NCI-H2081 (cell line): ENCODE measurements at places on chromosomes 3 and 15.

- DNase-seq, result no peak
Observed at GRCh38 chr3:13846716-13847570, 32.9 kb downstream of the WNT7A start.

DNA sequence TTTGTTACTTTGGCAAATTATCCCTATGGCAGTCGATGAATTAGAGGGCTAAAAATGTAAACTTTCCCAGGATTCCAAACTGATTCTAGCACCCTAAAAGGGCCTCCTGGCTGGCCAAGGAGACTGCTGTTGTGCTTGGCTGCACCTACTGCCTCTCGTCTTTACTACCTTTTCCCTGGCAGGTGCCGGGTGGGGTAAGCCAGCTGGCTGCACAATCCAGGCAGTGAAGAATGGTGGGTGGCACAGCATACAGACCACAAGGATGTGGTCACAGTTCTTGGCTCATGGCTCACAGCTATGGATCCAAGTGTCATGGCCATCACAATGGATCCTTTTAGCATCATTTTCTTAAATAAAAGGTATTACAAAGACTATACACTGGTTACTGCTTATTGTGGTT is 20.7 kb upstream of the SLC25A26 start:
- DNase-seq, result no peak

- no peak for DNase-seq
Observed at GRCh38 chr15:78837543-78837942, 26.3 kb upstream of the ADAMTS7 start.

- DNase-seq, result peak; percentile 21
Observed at GRCh38 chr15:52288051-52288942, 7.3 kb downstream of the MYO5C start.

DNA sequence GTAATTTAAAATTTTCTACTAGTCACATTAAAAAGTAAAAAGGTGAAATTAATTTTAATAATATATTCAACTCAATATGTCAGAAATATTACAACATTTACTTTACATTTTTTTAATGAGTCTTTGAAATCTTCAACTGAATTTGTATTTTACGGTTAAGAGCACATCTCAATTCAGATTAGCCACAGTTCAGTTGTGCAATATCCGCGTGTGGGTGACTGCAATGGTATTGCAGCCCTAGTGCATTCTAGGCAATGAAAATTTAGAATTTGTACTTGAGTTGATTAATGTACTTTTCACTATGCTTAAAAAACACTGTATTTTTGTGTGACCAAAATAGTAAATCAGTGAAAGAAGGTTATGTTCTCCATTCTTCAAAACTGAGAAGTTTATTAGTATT is 57.3 kb downstream of the CEP63 start:
- no peak for DNase-seq

DNA sequence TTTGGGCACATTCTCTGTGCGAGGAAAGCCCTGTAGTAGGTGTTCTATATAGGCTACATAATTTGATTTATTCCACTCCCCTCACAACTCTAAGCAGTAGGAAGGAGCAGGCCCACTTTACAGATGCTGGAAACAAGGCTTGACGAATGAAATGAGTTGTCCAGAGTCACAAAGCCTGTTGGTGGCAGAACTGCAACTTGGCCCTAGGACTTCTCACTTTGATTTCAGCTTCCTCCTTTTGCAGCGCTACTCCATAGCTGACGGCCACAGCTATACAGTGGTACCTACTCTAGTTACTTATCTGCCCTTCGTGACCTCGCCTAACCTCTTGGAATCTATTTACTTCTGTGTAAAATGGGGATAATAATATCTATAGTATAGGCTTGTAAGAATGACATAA is 2.5 kb upstream of the IRAK2 start:
- DNase-seq, result no peak

- DNase-seq, result no peak
Observed at GRCh38 chr15:61034678-61035291, 194.3 kb downstream of the RORA start.

GRCh38 chr3:94928921-94929320 is 866.1 kb downstream of the NSUN3 start:
- DNase-seq, result no peak

DNA sequence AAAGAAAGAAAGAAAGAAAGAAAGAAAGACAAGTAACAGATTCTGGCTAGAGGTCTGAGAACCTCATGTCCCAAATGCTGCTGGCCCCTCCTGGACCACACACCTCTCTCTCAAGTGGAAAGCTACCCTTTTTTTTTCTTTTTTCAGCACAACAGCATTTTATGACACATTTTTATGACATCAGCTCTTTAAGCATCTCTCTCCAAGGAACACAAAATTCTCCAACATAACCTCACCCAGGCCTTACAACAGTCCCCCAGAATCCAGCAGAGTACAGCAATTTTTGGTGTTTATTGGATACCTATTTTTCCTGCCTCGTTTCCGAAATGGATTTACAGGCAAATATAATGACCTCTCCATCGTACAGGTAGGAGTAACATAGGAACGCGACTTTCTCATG is 11.2 kb upstream of the NTRK3 start:
- DNase-seq, result no peak

GRCh38 chr3:31106912-31107311 is 212.5 kb upstream of the GADL1 start:
- no peak for DNase-seq

GRCh38 chr3:162134571-162134970 is 638.0 kb downstream of the OTOL1 start:
- no peak for DNase-seq

DNA sequence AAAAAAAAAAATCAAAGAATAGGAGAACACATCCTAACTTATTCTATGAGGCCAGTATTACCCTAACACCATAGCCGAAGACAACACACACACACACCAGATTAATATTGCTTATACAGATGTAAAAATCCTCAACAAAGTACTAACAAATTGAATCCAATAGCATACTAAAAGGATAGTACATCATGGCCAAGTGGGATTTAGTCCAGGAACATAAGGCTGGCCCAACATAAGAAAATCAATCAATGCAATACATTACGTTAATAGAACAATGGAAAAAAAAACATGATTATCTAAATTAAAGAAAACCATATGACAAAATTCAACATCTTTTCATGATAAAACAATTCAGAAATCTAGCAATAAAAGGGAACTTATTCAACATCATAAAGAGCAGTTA is 79.1 kb downstream of the ADAMTS9 start:
- DNase-seq, result no peak

DNA sequence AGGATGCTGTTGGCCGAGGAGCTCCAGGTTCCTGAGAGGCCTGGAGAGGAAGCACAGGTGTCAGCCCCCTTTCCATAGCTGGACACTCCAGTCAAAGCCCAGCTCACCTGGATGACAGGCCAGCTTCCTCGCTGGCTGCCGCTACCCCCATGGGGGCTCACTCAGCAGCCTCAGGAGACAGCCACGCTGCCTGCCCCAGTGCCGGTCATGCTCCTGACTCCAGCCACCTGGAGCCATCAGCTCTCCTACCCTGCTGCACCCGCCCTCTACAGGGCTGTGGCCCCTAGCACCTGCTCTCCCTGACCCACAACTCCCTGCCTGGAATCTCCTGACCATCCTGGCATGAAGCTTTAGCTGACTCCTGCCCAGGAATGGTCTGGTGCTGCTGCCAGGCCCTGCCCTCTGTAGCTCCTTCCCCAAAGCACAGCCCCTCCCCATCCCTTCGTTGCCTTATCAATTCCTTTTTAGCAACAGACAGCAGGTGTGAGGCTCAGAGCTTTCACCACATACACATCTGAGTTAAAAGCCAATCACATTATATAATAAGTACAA is 94.2 kb downstream of the NUP210 start:
- DNase-seq, result peak; percentile 93

GRCh38 chr3:117010318-117010717 is 300.7 kb downstream of the TUSC7 start:
- DNase-seq, result no peak

DNA sequence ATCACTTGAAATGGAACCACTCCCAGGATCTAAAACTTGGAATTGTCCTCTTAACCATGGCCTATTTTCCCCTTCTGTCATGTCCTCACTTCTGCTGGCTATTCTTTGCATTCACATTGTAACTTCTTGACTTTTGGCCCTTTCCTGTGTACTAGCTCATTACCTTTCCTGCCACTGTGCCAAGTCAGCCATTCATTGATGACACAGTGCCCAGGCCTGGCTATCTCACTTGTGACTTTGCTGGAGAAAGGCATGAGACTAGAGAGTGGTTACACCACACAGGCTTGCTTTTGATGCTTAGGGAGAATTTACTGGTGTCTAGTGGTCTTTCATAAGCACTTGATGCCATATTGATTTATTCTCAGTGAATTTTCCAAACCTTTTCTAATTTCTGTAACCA is 101.1 kb downstream of the NR1D2 start:
- no peak for DNase-seq

DNA sequence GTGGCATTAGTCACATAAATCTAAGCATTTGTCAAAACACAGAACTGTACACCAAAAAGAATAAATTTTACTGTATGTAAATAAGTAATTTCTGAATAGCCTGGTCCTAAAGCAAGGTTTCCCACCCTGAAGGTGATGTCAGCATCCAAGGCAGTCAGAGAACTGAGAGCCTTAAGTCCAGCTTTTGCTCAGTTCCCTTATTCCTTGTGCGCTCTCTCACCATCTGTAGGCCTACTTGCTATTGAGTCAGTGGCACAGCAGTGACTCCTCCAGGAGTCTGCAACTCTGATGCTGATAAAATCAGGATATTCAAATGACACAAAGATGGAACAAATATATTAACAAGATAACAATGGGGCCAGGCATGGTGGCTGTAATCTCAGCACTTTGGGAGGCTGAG is 22.3 kb downstream of the VPS39 start:
- no peak for DNase-seq

DNA sequence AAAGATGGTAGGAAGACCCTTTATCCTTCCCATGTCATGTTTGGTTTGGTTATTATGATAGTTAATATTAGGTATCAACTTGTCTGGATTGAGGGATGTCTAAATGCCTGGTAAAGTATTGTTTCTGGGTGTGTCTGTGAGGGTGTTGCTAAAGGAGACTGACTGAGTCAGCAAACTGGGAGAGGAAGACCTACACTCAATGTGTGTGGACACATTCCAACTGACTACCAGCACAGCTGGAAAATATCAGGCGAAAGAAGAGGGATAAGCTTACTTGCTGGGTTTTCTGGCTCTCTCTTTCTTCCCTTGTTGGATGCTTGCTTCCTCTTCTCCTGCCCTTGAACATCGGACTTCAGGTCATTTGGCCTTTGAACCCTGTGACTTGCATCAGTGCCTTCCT is 1227.6 kb upstream of the EPHA6 start:
- no peak for DNase-seq

DNA sequence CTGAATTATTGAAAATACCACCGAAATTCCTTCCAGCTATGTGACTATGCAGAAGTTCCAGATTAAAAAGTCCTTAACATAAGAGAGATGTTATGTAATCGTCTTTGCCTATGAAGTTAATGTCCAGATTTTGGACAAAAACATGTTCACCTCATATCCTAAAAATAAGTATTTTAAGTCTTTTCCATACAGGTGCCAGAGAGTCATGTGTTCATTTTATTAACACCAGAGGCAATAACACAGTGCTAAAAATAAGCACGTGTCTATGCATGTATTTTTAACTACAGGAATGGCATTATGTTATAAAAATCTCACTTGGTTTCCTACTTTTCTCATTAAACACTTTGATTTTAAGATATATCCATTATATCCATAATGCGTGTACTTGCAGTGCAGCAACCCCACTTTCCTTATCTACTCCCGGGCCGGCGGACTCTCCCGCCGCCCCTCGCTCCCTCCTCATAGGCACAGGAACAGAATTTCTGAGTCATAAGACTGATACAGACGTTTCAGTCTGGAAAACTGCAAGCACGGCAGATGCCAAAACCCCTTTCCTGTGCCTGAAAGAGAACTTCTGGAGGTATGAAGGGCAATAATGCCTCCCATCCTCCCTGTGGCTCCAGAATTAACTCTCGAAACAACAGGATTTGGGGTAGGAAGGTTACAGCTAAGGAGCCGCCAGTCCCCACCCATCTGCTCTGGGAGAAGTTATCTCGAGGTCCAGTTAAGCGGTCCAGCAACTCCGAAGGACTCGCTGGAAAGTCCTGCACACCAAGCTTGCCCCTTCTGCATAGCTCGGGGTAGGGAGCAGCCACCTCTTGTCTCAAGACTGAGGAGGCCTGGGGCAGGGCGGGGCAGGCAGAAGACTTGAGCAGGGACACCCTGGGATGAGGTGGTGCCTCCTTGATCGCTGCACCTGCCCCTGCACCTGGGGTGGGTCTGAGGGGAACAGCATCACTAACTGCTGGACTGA is 22.3 kb upstream of the PSTPIP1 start:
- no peak for DNase-seq

- no peak for DNase-seq
Observed at GRCh38 chr15:68145706-68146105, 59.4 kb downstream of the CALML4 start.

GRCh38 chr3:113286524-113286923 is 75.2 kb downstream of the BOC start:
- DNase-seq, result no peak

- DNase-seq, result peak; percentile 34
Observed at GRCh38 chr3:4732925-4733324, 239.8 kb downstream of the ITPR1 start.

GRCh38 chr15:31758126-31758525 is 272.2 kb upstream of the CHRNA7 start:
- DNase-seq, result peak; percentile 84

- no peak for DNase-seq
Observed at GRCh38 chr3:89360156-89360555, 252.7 kb downstream of the EPHA3 start.

DNA sequence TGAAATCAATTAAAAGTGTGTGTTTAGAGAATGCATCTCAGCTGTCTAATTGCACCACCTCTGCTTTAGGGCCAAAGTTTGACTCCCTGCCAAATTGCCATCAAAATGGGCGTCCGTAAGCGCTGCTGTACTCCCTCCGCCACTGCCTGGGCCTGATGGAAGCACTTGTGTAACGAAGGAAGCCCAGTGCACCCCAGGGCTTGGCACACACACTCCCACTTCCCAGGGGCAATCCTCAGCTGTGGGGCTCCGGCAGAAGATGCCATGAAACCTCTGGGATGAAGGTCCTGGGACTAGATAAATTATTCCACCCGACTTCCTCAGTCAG is 137.8 kb downstream of the RORA start:
- peak; percentile 59 for DNase-seq
